Cardiac muscle cell (in vitro differentiated cells and primary cell): ENCODE measurements at places on chromosomes 11 and 22. TPM values are rescaled to one million over a fixed set of nuclear protein-coding genes. Genes with fewer than 3 reads are reported as not detected.

Gene FOLH1
- total RNA-seq: 0.53 TPM in 1 of 2 replicates, not detected in the other

Gene VWCE
- total RNA-seq: 1.8 and 2.3 TPM in 2 replicates

Gene C11orf65
- total RNA-seq: 1.6 TPM in 1 of 2 replicates, not detected in the other

Gene WT1
- total RNA-seq: 5.0 and 5.2 TPM in 2 replicates

Gene RELT
- 10.4 and 18.7 TPM in 2 replicates for total RNA-seq

Gene SIK2
- 10.6 and 14.2 TPM in 2 replicates for total RNA-seq

Gene SEZ6L
- total RNA-seq: 0.12 and 0.28 TPM in 2 replicates

Gene BCO2
- total RNA-seq: 24.1 and 44.2 TPM in 2 replicates

Gene TUB
- 22.9 and 48.2 TPM in 2 replicates for total RNA-seq

Gene RBMXL2
- total RNA-seq: 0.25 and 0.54 TPM in 2 replicates

Gene YWHAH
- 58.4 and 70.8 TPM in 2 replicates for total RNA-seq

Gene COMT
- total RNA-seq: 41.3 and 51.9 TPM in 2 replicates

- DNase-seq: no peak
Observed at GRCh38 chr22:30239488-30240405, 6.8 kb downstream of the LIF start.

GRCh38 chr22:23530106-23530505 lies 50.0 kb downstream of the IGLL1 start:
- no peak for DNase-seq

GRCh38 chr11:27717801-27718229 lies 17.6 kb upstream of the BDNF start:
- no peak for DNase-seq

- DNase-seq: no peak
Observed at GRCh38 chr11:65912845-65913244, 6.0 kb downstream of the C11orf68 start.

DNA sequence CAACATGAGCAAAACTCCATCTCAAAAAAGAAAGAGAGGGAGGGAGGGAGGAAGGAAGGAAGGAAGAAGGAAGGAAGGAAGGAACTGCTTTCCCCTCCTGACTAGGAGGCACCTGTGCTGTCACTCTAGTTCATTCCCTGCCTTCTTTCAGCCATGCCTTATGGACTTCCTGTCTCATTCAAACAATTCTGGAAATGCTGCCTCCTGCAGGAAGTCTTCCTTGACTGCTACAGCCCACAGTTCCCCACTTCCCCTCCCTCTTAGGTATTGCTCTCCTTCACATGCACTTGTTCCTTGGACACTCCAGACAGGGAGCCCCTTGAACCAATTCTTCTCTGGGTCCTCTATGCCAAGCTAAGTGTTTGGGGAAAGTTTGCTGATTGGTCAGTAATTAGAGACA lies 31.6 kb upstream of the WNT11 start:
- DNase-seq: no peak

- DNase-seq: no peak
Observed at GRCh38 chr11:40118026-40118425, 1341.4 kb downstream of the LRRC4C start.

- no peak for DNase-seq
Observed at GRCh38 chr11:123590296-123590912, 64.0 kb downstream of the SCN3B start.

DNA sequence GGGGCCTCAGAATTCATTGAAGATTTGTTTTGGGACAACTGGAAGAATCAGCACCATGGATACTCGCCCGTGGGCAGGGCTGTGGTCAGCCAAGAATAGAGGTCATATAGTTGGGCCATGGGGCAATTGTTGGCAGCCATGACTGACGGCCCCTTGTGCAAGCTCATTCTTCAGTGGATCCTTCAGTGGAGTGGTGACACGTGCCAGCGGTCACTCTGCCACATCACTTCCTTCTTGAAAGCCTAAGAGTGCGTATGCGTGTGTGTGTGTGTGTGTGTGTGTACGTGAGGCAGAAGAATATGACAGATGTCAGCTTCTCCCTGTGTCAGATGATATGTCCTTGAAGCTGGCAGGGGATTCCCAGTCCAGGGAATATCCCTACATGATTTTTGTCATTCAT lies 1.8 kb upstream of the IL18BP start:
- DNase-seq: no peak

GRCh38 chr11:70688142-70688541 lies 289.8 kb downstream of the CTTN start:
- no peak for DNase-seq

DNA sequence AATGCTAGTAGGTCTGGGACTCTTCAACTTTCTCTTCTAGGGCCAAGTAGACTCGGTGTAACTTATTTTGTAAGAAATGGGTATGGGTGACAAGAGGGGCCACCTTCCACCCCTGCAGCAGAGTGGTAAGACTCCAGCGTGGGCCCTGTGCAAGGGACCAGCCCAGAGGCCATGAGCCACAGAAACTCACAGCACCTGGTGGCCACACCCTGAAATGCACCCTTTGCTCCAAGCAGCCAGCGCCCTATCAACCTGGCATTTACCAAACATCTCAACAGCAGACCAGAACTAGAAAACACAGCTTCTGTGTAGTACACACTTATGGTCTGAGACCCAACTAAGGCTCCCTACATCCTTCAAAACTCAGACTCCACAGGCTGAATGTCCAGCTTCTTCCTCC lies 5.7 kb downstream of the CDCA5 start:
- peak; percentile 59 for DNase-seq

DNA sequence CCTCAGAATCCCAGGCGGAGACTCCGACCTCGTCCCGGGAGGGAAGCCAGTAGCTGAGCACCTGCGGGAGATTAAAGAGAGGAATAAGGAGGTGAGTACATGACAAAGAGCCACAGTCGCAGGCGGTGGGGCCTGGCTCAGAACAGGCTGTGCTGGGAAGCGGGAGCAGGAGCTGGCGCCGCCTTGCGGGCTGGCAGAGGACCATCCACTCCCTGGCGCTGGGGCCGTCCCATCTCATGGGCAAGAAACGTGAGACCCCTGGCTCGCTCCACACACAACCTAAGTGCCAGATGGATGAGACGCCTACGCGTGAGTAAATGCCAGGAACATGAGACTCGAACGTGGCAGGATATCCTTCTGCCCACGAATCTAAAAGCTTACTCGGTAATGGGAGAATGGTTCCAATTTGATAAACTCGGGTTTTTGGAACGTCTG lies 6.3 kb downstream of the CEND1 start:
- DNase-seq: peak; percentile 89

GRCh38 chr11:55920537-55920936 lies 6.2 kb upstream of the OR5W2 start:
- DNase-seq: no peak

- no peak for DNase-seq
Observed at GRCh38 chr11:44878711-44879110, 72.0 kb downstream of the TP53I11 start.

GRCh38 chr22:46111645-46112306 lies 38.5 kb upstream of the PPARA start:
- no peak for DNase-seq

DNA sequence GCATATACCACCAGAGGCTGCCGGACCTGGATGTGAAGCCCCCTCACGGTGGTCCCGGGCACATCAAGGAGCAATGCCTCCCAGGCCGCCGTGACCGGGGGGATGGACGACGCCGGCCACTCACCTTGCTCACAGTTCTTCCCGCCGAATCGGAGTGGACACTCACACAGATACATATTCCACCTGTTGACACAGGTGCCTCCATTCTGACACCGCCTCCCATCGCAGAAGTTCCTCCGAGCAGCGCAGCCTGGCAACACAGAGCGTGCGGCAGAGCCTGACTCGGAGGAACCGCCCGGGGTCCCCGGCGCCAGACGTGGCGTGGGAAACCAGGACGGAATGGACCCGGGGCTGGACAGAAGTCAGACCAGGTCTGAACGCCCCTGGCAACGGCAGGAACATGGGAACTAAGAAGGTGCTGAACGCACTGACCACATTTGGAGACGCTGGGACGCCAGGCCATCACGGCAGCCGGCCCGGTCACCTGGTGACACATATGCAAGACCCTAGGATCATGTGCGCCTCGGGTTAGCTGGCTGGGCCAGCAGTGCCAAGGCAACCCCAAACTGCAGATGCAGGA lies 74.2 kb downstream of the TRMU start:
- no peak for DNase-seq

- no peak for DNase-seq
Observed at GRCh38 chr11:8252946-8253345, 10.7 kb downstream of the LMO1 start.

- DNase-seq: no peak
Observed at GRCh38 chr22:32324505-32325415, 32.9 kb upstream of the RFPL3 start.

- DNase-seq: no peak
Observed at GRCh38 chr11:86244063-86244521, 461 bp upstream of the EED start.

DNA sequence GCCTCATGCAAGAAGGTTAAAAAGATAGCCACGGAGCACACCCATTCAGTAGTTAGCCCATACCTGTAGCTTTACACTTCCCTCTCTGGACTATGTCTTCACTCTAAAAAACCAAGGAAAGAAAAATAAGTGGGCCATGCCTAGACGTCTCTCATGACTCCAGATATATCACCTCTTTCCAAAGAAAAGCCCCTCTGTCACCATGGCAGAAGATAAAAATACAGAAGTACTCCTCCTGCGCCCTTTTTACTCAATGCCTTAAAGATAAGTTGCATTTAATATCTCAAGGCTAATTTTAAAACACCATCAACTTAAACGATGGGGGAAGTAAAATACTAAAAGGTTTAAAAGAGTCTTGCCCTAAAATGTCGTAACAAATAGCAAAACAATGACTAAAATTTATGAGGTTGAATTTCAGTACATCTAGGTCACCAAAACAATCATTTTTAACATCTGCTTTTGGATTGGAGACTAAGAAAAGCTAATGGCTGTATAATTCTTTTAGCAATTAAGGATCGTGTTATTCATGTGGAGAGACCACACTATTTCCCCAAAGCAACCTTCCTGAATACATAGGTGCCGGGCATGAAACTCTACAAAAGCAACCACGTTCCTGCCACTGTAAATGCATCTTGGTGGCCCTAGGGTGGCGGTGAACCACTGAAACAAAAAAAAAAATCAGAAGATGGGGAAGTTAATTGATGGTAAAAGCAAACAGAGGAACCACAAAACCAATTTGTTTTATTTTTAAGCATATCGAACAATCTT lies 46.0 kb downstream of the CELF1 start:
- peak; percentile 8 for DNase-seq

GRCh38 chr11:106621484-106621883 lies 396.8 kb downstream of the GUCY1A2 start:
- no peak for DNase-seq

- DNase-seq: no peak
Observed at GRCh38 chr22:35455529-35455928, 55.6 kb downstream of the MCM5 start.

GRCh38 chr11:114348200-114349191 lies 51.8 kb downstream of the C11orf71 start:
- peak; percentile 84 for DNase-seq

DNA sequence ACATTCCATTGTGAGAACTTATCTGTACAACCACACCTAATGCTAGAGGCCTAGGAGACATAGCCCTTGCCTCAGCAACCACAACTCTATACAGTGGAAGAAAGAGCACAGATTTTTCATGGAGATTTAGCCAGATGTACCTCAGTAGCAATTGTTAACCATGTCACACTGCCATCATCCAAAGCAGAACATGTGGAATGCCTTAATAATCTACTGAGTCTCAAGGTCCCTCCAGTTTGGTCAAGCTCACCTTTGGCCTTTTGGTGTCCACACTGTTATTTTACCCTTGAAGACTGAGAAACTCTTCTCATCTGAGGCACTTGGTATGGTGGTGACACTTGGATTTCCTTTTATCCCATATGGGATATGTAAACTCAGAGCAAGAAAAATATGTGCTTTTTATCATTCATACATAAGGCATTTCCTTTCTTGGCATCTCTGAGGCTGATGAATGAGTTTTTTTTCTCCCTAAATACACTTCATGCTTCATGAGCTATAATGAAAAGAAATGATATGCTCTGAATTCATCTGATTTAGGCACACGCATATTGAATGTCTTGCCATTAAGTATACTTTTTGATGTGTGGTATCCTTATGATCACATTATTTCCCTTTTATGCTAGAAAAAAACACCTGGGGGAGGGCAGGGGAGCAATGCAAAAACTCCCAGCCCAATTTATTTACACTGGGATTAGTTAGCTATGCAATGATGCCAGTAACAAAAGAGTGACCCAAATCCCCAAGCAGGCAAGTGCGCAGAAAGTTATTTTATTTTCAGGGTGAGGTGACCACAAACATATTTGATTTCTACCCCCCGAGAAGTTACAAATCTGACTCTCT lies 63.3 kb upstream of the ME3 start:
- no peak for DNase-seq

GRCh38 chr22:46576556-46577367 lies 39.3 kb upstream of the CELSR1 start:
- peak; percentile 69 for DNase-seq

GRCh38 chr11:130710497-130711012 lies 205.7 kb downstream of the SNX19 start:
- no peak for DNase-seq

DNA sequence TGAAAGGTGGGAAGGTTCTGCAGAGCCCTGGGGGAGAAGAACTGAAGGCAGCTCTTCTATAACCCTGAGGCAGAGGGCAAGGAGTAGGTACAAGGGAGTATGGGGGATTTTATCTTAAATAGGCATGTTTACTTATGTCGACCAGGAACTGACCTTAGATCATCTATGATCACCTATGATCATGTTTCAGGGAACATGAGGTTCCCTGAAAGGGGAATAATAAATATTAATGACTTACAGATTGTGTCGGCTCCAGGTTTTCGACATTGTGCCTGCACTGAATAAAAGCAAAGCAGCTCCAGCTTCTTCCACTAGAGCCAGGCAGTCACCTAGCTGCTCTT lies 9.9 kb downstream of the GSTP1 start:
- DNase-seq: no peak

DNA sequence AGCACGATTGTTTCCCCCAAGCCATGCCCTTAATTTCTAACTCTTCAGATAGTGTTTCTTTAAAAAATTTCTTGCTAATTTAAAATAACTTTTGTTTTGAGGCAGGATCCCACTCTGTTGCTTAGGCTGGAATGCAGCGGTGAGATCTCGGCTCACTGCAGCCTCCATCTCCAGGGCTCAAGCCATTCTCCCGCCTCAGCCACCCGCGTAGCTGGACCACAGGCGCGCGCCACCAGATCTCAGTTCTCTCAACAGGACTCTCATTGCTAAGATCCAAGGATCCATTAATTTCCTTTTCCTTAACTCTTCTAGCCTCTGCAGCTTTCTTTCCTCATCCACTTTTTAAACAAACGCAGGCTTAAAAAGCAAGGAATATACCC lies 327 bp upstream of the MED17 start:
- no peak for DNase-seq
